Substantia nigra (tissue), 51 donors: ENCODE measurements at places on chromosomes 3 and 15.

- DNase-seq, result no peak
Measured at GRCh38 chr15:100021653-100022052, 288.4 kb upstream of the LYSMD4 start.

DNA sequence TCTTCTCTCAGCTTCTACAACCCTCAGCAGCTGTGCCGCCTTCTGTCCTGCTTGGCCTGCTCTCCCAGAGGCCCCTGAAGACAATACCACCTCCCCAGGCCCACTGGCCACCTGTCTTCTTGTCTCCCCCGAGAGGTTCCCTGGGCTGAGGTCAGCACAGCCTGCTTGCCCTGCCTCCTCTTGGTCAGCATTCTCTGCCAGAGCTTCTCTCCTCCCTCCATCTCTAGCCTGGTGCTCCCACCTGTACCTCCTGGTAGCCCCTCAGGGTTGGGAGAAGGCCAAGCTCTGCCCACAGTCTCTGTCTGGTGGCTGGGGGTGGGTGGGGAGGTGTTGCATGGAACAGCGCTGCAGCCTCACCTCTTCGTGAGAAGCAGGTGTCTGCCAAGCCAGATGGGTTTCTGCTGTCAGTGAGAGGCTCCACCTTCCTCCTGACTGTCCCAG, 5.6 kb upstream of the ISLR start:
- DNase-seq, result no peak

GRCh38 chr3:34676436-34676835, 878.0 kb downstream of the PDCD6IP start:
- DNase-seq, result no peak

DNA sequence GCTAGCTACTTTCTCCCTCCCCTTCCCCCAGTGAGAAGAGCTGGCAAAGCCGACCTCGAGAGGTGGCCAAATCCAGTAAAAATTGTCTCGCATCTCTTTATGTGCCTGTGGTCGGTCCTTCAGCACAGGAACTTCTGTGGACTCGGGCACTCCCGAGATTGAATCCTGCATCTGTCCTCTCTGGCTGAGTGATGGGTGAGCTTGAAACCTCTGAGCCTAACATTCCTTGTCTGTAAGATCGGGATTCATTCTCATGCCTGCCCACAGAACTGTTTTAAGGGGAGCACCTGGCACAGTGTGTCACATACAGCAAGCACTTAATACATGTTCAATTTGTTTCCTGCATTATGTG, 11.3 kb downstream of the CX3CR1 start:
- no peak for DNase-seq

DNA sequence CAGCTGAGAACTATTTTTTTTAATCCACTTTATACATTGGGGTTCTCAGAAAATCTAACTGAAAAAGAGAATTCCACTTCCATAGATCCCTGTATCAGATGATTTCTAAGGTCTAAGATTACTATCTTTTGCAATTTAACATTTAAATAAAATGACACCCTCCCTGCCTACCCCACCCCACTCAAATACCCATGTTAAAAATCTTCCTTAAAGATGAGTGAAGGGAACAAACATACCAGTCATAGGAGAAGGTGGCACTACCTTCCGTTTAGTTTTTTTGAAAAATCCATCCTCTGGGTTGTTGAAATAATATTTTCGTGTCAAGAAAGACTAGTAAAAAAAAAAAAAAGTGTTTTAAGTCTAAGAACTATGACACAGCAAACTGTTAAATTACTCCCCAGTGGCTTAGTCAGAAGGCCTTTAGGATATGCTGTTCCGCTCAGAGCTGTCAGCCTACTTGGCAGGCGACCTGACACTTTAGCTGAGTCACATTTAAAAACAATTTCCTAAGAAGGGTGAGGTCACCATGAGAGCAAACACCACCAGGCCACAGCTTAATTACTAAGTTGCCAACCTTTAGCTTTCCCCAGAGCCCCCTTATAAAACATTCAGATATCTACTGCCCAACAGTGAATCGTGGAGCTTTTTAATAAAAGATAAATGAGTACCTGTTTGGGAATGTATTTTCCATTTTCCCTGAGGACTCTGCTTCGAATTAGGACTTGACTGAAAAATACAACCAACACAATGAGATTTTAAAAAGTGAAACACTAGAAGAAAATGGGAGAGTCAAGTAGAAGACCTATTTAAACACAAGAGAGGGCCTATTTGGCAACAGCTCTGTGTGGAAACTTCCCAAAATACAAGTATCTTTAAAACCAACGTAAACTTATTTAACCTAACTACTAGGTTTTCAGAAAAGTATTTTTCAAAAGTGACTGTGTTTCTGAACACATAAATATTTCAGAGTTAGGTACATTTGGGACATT, 9.6 kb downstream of the EMC3 start:
- DNase-seq, result no peak

GRCh38 chr3:133058243-133058642, 20.1 kb downstream of the TMEM108 start:
- DNase-seq, result no peak
